ENCODE measurements at places on chromosomes 4 and X.

- DNase-seq = no peak
Measured at GRCh38 chrX:43939187-43939926, 33.8 kb downstream of the NDP start.

- no peak for DNase-seq
Measured at GRCh38 chr4:15894393-15894792, 44.1 kb downstream of the FGFBP1 start.

GRCh38 chr4:174274436-174274835, 9.0 kb downstream of the FBXO8 start:
- no peak for DNase-seq

GRCh38 chr4:73985528-73985852, 2.5 kb downstream of the PPBP start:
- no peak for DNase-seq

DNA sequence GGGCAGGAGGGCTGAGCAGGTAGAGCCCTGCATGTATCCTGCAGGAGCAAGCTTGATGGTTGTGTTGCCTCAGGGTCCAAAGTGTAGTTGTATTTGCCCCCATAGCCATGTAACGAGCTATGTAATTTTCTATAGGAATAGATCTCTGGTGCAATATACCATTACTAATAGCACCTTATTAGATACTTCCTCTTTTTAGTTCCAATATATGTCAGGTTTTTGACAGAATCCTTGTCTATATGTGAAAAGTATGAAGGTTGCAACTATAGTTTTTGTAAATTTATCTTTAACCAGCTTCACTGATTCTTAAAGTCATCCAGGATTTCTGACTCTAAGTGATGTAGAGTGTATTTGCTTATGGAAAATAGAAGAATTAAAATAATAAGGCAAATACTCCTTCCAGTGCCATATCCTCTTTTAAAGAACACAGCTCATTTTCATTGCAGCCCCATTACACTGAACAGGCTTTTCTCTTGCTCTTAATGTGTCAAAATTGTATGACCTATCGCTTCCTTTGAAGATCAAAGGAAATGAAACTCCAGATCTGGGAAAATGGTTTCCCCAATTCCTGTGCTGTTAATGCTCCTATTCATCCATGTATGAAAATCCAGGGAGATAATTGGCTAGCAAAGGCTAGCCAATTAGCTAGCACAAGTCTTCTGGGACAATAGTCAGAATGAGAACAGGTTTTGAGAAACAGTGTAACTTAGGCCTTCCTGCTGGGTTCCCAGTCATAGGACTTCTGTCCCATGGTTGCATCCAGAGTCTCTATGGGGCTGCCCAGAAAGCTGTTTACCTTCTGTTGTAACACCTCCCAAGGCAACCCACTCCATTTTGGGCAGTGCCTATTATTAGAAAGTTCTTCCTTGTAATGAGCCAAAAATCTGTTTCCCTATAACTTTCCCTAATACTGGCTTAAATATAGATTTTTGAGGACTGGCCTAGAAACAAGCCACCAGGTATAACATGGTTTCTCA, 90.6 kb downstream of the TSPAN7 start:
- no peak for DNase-seq

DNA sequence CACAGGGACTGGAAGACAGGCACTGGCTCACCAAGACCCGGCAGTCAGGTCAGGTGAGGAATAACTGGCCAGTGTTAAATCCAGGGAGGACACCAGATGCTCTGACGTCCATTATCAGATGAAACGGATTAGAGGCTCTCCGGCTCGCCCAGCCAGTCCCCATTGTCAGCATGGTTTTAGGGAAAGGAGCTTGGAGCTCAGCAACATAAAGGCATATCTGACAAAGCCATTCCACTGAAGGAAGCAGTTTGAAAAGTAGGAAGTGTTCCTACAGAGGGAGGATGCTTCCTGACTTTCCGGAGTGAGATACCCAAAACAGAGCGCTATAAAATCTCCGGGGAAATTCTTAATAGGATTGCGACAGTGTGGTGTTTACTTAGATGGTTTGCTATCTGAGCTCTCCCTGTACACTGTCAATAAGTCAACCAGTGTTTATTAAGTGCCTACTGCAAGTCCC, 14.8 kb downstream of the NDNF start:
- no peak for DNase-seq

- DNase-seq = no peak
Measured at GRCh38 chr4:71107726-71108125, 114.3 kb downstream of the DCK start.

GRCh38 chr4:139851639-139852038, 186.0 kb downstream of the MGST2 start:
- DNase-seq = no peak

DNA sequence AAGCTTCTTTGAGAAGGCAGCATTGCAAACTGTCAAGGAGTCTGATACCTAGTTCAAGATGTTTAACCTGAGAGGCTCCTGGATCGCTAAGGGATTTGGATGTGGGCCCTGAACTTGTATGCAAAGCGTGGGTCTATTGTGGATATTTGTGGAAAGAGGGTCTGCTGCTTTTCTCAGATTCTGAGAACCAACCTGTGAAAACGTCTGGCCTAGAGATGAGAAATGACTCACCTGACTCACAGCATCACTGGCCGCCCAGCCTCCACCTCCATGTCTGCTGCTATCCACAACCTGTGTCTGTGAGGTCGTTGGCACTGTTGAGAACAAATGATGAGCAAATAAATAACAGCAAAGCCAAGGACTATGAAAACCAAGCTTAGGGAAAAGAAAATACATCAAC, 33.3 kb upstream of the PROM1 start:
- no peak for DNase-seq

GRCh38 chr4:19030048-19030447, 1008.5 kb upstream of the LCORL start:
- DNase-seq = no peak

GRCh38 chr4:81257816-81258215, 42.8 kb upstream of the PRKG2 start:
- DNase-seq = no peak

GRCh38 chr4:37825968-37826294, 555 bp upstream of the PGM2 start:
- DNase-seq = peak; percentile 3

DNA sequence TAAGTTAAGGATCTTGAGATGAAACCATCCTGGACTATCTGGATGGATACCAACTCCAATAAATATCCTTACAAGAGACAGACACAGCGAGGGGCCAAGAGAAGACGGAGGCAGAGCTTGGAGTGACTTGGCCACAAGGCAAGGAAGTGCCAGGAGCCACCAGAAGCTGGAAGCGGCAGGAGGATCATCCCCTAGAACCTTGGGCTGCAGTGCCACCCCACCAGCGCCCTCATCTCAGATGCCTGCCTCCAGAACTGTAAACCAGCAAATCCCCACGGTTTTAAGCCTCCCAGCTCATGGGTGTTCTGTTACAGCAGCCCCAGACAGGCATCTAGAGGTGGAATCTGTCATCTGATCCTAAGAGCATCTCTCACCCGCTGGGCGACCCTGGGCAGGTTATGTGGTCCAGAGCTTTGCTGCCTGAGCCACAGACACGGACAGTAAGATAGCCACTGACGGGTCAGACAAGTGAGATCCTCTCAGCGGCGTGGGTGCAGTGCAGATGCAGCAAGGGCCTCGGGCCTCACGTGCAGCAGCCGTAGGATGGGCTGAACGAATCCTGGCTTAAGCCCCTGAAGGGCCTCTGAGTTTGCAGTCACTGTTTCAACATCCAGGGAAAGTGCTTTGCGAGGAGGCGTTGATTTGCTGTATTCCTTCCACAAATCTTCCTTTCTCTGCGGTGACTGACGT, 25.1 kb upstream of the MXD4 start:
- DNase-seq = no peak

- DNase-seq = no peak
Measured at GRCh38 chrX:43860646-43861370, 21.4 kb downstream of the MAOB start.
